ENCODE measurements at places on chromosomes 4 and X. TPM values are rescaled to one million over a fixed set of nuclear protein-coding genes. Genes with fewer than 3 reads are reported as not detected.

- DNase-seq: no peak
Observed at GRCh38 chrX:71629467-71629866, 11.2 kb upstream of the CXCR3 start.

GRCh38 chrX:131521824-131522223, 22.1 kb upstream of the OR13H1 start:
- no peak for DNase-seq

DNA sequence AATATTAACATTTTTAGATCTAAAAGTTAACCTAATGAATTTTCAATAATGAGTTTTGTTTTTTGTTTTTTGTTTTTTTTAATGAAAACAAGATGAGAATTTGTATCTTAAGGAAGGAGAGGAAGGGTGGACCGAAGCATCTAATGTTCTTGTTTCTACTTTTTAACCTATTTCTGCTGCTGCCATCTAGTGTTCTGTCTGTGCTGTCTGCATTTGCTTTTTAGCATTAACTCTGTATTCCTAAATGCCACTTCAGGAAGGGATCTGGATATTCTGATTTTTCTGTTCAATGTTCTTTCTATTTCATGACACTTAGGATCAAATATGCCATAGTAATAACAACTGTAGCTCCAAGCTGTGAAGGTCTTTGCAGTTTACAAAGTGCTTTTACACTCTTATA, 161.7 kb downstream of the BRWD3 start:
- no peak for DNase-seq

GRCh38 chr4:126552321-126552720, 1080.4 kb upstream of the INTU start:
- no peak for DNase-seq

GRCh38 chr4:76896614-76897535, 1.1 kb downstream of the SOWAHB start:
- DNase-seq: no peak

DNA sequence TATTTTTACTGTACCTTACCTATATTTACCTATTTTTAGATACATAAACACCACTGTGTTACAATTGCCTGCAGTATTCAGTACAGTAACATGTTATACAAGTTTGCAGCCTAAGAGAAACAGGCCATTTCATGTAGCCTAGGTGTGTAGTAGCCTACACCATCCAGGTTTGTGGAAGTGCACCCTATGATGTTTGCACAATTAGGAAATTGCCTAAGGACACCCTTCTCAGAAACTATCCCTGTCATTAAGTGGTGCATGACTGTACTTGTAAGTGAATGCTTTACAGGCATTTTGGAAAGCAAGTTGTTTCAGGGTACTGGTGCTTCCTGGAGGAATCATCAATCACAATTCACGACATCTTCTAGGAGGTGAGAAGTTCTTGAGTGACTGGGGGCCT, 991.8 kb upstream of the SLIT2 start:
- DNase-seq: no peak

MAGEB16 gene
- not detected for polyA plus RNA-seq

DNA sequence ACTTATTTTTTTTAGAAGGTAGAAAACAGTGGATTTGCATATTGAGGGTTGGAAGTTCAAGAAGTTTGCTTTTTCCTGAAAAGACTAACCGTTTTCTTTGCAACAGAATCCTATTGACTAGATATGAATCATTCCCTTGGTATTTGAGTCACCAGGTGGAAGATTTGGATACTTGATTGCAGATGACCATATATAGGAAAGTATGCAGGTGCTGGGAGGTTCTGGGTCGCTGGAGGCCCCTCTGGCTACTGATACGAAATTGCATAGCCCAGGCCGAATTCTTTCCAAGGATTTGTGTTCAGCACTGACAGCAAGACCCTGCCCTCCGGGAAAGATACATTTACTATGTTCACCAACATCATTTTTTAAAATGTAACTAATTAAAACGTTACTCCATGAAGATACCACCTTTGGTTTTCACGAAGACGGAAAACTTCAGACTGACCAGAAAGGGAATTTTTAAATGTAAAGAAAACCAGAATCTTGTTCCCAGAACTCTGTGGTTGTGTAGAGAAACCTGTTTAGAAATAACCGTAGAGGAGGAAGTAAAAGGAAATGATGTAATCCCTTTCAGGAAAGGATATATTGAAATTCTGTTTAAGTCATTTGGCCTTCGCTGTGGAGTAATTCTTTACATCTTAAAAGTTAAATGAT, 946 bp downstream of the ANXA3 start:
- no peak for DNase-seq

DNA sequence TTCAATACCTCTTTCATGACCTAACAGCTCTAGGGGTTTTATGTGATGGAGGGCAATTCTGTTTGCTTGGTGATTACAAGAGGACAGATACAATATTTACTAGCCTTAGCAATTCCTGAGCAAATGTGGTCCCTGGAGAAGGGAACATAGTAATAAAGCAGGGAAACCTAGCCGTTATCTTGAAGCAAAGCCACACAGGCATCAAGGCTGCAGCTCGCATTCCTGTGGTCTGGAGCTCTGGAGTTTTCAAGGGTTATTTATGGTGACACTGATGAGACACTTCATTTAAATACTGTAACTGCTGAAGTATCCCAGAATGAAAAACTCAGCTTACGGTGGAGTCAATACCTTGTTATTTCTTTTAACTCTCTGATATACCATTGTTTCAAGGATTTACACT, 66.8 kb downstream of the AFF2 start:
- DNase-seq: no peak

PAGE4 gene
- polyA plus RNA-seq: 0.43 TPM

- DNase-seq: peak; percentile 77
Observed at GRCh38 chrX:1649621-1650020, 34.8 kb downstream of the ASMT start.

DNA sequence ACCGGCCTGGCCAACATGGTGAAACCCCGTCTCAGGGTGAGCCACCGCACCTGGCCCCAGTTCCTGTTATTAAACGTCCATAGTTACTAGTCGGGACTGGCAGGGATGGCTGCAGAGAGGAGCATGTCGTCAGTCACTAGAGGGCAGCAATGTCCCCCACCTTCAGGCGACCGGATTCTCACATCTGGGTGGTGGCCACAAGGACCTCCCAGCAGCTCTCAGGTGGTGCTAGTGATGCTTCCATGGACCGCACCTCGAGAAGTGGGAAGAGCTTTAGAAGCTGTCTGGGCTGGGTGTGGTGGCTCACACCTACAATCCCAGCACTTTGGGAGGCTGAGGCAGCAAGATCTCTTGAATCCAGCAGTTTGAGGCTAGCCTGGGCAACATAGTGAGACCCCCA, 13.3 kb upstream of the IL3RA start:
- no peak for DNase-seq

GRCh38 chr4:86890790-86891189, 1.4 kb downstream of the C4orf36 start:
- no peak for DNase-seq

- no peak for DNase-seq
Observed at GRCh38 chr4:67779631-67780030, 25.4 kb upstream of the GNRHR start.

SPON2 gene
- 43.8 TPM for polyA plus RNA-seq

GRCh38 chr4:136985683-136986082, 546.6 kb downstream of the PCDH18 start:
- no peak for DNase-seq

TMSB15B gene
- polyA plus RNA-seq: 23.2 TPM

DNA sequence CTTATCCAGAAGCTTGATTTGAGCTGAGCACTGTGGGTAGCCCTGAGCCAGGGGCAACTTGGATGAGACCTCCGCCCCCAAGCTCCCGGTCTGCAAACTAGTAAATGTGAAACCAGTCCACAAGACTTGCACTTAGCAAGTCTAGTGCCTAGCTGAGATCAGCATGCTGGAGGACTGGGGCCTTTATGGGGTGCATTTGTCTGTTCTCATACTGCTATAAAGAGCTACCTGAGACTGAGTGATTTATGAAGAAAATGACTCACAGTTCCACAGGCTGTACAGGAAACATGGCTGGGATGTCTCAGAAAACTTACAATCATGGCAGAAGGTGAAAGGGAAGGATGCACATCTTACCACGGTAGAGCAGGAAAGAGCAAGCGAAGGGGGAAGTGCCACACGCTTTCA, 42.1 kb upstream of the HOPX start:
- no peak for DNase-seq

DNA sequence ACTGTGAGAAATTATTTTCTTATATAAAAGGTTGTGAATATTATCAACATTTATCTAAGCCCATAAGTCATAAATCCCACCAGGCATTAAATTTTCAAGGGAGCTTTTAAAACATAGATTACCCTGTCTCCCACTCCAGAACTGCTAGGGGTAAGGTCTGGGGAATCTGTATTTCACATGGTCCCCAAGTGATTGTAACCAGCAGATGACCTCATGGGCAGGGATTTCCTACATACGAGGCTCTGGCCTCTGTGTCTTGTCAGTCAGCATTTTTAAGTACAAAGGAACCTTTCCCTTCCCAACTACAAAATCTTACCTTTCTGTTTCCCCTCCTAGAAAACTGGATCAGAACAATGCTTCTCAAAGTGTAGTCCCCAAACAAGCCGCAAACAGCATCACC, 188.6 kb downstream of the TSPAN5 start:
- no peak for DNase-seq

DNA sequence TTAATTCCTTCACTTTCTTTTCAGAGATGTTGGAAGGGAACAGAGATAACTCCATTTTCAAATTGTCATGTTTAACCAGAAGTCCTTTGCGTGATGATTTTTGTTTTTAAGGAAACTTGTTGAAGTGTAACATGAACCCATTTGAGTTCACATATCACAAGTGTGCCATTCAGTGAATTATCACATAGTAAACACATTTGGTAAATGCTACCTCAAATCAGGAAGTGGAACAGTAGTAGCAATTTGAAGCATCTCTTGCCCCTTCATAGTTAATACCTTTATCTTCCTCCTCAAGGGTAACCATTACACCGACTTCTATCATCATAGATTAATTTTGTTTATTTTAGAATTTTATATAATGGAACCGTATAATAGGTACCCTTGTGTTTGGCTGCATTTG, 35.8 kb downstream of the KDM6A start:
- DNase-seq: no peak

- DNase-seq: no peak
Observed at GRCh38 chr4:174023641-174024040, 259.8 kb downstream of the FBXO8 start.

TEX11 gene
- polyA plus RNA-seq: 0.13 TPM

GRCh38 chrX:104854790-104855340, 288.9 kb downstream of the IL1RAPL2 start:
- no peak for DNase-seq

- DNase-seq: no peak
Observed at GRCh38 chrX:725971-726370, 95.4 kb downstream of the SHOX start.

MAGEC1 gene
- not detected for polyA plus RNA-seq

GRCh38 chr4:5760936-5761480, 50.0 kb downstream of the EVC start:
- DNase-seq: no peak
